ENCODE measurements at places on chromosomes 3 and 15.

GRCh38 chr15:79307251-79307650 is 3.7 kb upstream of the TMED3 start:
- no peak for DNase-seq

DNA sequence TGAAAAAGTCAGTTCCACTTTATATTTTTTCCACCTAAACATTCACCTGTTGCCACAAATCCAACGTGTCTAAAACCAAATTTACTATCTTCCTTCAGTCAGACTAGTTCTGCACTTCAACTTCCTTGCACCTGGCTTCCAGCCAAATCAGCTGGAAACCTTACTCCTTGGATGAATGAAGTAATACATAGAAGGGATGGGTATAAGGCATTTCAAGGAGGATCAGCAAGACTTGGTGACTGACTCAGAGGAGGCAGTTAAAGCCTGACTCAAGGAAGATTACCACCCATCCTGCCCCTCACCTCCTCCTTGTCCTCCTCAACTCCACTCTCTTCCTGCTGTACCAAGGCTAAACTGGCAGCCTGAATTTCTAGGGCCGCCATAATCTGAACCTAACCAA is 37.1 kb downstream of the QTRT2 start:
- DNase-seq, result peak; percentile 81

GRCh38 chr15:74626752-74627692 is 11.4 kb downstream of the CLK3 start:
- no peak for DNase-seq

DNA sequence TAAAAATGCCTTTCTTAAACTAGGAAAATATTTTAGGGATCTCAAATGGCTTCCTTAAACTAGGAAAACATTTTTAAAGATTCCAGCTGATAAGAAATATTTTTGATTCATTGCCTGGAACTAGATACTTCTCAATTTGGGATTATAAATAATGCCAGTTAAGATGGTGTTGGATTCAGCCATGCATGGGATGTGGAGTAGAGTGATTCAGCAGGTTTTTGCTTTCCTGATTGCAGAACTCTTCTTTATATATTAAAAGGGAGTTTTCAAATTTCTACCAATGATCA is 15.6 kb downstream of the FILIP1L start:
- DNase-seq, result no peak

DNA sequence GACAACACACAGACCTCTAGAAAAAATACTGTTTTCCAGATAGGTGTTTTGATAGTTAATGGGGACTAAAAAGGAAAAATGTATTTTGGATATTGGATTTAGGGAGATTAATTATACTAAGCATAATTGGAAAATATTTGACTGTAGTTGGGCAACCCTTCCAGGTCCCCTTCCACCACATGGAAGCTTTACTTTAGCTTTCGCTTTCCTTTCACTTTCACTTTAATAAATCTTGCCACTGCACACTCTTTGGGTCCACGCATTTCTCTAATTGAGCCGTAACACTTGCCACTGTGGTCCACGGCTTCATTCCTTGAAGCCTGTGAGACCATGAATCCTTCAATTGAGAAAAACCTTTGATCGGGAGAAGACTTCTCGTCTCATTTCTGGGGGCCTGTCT is 15.5 kb downstream of the GLDN start:
- DNase-seq, result no peak

DNA sequence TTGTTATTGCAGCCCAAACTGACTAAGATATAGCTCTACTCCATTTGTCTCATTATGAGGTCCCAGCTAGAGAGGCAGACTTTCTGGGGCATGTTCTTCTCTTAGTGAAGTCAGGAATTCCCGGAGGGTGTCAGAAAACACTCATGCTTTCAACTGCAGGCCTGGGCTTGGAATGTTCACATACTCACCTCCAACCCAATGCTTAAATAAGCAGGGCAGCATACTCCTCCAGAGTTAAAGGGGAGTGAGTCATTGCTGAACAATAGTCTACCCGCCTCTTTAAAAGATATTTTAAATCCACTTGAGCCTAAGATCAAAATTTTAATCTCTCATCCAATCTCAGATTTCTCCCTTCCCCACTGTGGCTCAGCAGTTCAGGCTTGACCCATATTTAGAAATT is 167.8 kb upstream of the DPH6 start:
- DNase-seq, result peak; percentile 72

GRCh38 chr3:150469031-150469930 is 61.2 kb downstream of the TSC22D2 start:
- DNase-seq, result peak; percentile 95

DNA sequence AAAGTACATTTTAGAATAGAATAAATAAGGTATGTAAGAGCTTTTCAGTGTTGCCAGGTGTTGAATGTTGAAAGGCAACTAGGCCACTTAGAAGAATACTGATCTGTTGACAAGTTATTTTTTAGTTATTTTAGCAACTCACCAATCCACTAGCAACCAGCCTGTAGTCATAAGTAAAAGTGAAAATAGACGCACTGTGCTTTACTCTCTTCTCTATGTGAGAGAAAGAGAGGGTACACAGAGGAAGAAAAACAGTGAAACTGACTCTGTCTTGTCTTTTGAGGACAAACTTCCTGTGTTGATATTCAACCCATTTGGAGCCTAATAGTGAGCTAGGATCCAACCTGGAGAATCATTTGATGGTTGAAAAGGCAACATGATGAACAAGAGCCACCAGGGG is 327.1 kb upstream of the GOLIM4 start:
- no peak for DNase-seq

DNA sequence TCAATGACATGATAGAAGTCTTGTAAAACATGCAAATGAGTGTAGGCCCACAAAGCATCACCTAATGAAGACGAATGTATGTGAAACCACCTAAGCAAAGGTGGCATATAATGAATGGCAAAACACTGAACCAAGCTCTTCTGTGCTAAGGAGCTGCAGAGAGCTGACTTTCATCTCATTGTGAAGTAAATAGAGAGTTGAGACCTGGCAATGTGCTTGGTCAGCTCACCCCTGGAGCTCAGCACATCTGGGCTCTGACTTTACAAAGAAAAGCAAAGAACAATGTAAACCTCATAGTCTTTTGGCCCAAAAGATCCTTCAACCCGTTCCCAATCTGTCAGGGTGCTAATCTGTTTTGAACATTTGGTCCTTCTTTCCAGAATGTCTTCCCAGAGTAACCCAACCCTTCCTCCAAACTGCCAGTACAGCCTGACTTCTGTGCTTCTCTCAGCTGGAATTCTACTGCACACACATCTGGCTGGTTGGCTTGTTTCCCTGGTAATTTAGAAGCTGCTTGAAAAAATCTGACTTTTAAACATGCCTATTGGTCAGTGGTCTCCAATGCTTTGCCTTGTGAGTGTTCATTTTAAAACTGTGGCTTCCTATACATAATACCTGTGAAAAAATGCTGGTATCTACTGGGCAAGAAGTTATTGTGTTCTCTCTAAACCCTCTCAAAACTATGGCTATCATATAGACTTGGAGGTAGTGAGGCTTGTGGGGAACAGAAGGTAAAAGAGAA is 101.7 kb downstream of the CD200R1L start:
- DNase-seq, result no peak

GRCh38 chr3:173109143-173109542 is 31.9 kb downstream of the SPATA16 start:
- no peak for DNase-seq
